ENCODE measurements at places on chromosomes 11 and 22. TPM values are rescaled to one million over a fixed set of nuclear protein-coding genes. Genes with fewer than 3 reads are reported as not detected.

Gene FTH1
- total RNA-seq, result 568 TPM

Gene PKP3
- not detected for total RNA-seq

Gene HOATZ
- total RNA-seq, result not detected

Gene APOBEC3F
- 23.8 TPM for total RNA-seq

Gene OR52W1
- not detected for total RNA-seq

- no peak for DNase-seq
Measured at GRCh38 chr22:23524226-23524625, 55.9 kb downstream of the IGLL1 start.

- DNase-seq, result no peak
Measured at GRCh38 chr11:118175993-118176777, at the start of gene SCN2B. Gene SCN2B, minus strand, starts transcription at chr11:118176639. Its CDS starts 208 bp downstream, at chr11:118176431.

GRCh38 chr11:28366549-28367346 is 258.6 kb downstream of the METTL15 start:
- DNase-seq, result no peak

DNA sequence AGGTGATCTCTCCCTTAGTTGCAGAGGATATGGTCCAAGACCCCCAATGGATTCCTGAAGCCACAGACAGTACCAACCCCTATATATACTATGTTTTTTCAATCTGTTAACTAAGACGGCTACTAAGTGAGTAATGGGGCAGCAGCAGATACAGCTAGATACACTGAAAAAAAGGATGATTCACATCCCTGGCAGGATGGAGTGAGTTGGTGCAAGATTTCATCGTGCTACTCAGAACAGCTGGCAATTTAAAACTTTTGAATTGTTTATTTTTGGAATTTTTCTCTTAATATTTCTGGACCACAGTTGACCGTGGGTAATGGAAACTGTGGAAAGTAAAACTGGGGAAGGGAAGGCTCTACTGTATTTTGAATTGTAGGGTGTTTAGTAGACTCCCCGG is 17.0 kb upstream of the TMEM218 start:
- DNase-seq, result no peak

GRCh38 chr11:91308069-91308468 is 916.5 kb upstream of the FAT3 start:
- no peak for DNase-seq

GRCh38 chr11:1197431-1197885 is 25.4 kb upstream of the MUC5B start:
- no peak for DNase-seq

DNA sequence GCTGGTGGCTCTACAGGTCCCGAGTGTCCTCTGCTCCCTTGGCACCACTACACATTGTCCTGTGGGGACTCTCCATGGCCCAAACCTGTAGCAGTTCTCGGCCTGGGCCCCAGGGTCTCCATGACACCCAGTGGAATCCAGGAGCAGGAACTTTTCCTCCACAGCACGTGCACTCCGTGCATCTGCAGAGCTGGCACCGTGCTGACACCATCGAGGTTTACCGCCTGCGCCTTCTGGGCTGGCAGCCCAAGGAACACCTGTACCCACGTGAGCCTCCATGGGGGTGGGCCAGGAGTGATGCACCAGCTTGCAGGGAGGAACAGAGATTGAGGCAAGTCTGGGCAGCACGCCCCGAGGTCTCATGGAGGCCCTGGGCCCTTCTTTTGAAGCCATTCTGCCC is 25.2 kb downstream of the TSPAN32 start:
- no peak for DNase-seq

- DNase-seq, result no peak
Measured at GRCh38 chr11:134098566-134099184, 29.8 kb downstream of the JAM3 start.

DNA sequence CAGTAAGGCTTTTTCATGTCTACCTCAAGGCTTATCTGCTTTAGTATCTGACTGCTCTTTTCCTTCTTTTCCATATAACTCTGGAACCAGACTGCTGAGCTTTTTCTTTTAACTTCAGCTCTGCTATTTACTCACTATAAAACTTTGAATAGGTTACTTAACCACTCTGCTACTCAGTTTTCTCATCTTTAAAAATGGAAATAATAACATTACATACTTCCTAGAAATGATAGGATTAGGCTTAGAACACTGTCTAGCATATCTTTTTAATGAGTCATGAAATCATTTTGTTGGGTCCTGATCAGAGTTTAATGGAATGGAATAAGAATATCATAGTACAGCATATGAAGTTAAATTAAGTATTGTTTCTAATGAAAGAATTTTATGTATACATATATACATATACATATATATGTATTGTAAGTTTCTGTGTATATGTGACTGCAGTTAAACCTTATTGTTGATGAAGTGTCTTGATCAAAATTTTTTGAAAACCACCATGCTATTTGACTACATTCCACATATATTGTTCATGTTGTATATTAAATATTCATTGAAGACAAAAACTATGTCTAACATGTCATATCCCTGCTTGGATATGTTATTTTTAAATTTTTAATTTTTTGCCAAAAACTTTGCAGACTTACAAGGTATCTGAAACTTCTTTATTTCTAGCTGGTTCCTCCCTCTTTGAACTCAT is 120.2 kb downstream of the METTL15 start:
- DNase-seq, result no peak

All from activated T-helper 2 cell treated with anti-CD3 and anti-CD28 coated beads, Interferon-gamma antibody, Interleukin-2, Interleukin-4, amounts not matched to agents 10 μg/mL and 5 μg/mL and 100 μg/mL, durations not matched to agents 14 hours and 24 hours and 36 hours (primary cell).